ENCODE measurements at places on chromosomes 4 and X. TPM values are rescaled to one million over a fixed set of nuclear protein-coding genes. Genes with fewer than 3 reads are reported as not detected.

The CPE gene
- total RNA-seq, result 64.5 TPM

The CXCL9 gene
- total RNA-seq, result not detected

- no peak for DNase-seq
These were observed 18.2 kb downstream of the SH3RF1 start for GRCh38 chr4:169252339-169253112.

The KLB gene
- not detected for total RNA-seq

- DNase-seq, result no peak
These were observed 12.8 kb downstream of the AIMP1 start for GRCh38 chr4:106329041-106329618.

The LNX1 gene
- 2.8 TPM for total RNA-seq

DNA sequence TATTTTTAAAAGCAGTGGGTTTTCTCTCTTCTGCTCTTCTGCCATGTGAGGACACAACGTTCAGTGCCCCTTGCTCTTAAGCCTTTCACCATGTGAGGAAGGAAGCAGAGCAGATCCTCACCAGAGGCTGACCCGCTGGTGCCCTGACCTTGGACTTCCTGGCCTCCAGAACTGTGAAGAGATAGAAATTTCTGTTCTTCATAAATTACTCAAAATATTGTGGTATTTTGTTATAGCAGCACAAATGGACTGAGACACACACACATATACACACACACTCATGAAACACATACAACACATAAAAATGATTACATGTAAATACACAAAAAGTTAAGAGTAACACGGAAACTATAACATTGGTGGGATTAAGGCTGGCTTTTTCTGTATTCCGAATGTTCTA lies 244.8 kb upstream of the NOCT start:
- DNase-seq, result no peak

The APBB2 gene
- 108 TPM for total RNA-seq

The GLOD5 gene
- not detected for total RNA-seq

The COMMD8 gene
- total RNA-seq, result 19.3 TPM

- DNase-seq, result no peak
These were observed 199.9 kb downstream of the MGST2 start for GRCh38 chr4:139865537-139865936.

GRCh38 chr4:18366892-18367291 lies 345.3 kb upstream of the LCORL start:
- DNase-seq, result no peak

The P2RY8 gene
- total RNA-seq, result 0.68 TPM

DNA sequence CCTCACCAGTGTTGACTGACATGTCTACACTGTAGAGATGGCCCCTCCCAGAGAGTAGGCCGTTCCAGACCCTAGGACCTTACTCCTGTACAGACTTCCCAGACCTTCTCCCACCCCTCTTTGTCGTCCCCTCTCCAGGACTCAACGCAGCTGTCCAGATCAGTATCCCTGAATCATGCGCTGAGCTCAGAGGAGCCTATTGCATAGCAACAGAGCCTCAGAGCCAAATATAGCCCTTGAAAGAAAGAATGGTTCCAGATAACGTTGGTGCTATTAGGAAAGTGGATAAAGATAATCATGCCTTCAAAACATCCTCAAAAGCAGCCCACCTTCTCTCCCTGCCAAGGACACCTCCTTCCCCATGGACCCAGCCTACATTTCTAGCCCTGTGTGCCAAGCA lies 27.8 kb upstream of the NXF3 start:
- DNase-seq, result no peak

- DNase-seq, result no peak
These were observed 5.7 kb downstream of the CD99 start for GRCh38 chrX:2696698-2697215.

The COL4A5 gene
- 19.4 TPM for total RNA-seq

DNA sequence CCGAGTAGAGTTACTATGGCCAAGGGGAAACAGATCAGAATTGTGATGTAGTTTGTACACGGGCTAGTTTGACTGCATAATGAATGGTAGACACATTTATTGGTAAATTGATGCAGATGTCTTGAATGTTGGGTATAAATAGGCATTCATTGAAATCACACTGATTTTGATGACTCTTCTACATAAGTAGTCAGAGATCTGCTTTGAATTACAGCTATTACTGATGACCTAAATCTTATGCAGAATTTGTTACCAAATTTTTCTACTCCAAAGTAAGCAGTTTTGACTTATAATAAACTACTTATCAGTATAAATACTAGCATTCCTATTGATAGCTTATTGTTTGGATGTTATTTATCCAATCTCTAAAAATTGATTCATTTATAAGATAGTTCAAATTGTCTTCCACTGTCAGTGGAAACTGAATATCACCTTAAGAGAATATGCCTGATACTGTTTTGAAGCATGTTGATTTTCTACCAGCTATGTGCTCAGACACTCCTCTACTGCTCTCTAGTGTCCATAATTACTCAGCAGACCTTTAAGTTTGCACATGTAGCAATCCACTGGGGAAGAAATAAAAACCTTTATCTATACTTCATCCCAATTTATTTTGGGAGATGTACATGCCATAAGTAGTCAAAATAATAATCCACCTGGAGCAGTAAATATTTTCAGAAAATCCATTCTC lies 120.3 kb downstream of the RASL11B start:
- DNase-seq, result no peak

DNA sequence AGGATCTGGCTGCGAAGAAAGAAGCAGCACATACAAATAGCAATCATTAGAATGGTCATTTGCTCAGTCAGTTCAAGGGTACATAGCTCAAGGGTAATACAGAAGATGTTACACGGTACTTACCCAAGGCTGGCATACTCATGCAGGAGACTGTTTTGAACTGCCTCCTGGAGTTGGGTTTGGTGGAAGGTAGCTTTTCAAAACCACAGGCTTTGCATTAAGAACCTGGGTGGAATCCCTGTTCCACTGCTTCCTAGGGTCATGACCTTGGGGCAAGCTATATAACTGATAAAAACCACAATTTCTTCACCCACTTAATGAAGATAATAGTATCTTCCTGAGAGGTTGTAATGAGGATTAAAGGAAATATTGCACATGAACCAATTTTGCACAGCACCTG lies 36.5 kb downstream of the TBC1D9 start:
- no peak for DNase-seq

The TMPRSS11F gene
- not detected for total RNA-seq

GRCh38 chr4:7460566-7460965 lies 25.8 kb upstream of the PSAPL1 start:
- DNase-seq, result no peak

GRCh38 chr4:158166701-158167100 lies 6.1 kb downstream of the GASK1B start:
- no peak for DNase-seq

The LRRC66 gene
- 0.68 TPM for total RNA-seq

The EVC2 gene
- 14.7 TPM for total RNA-seq

GRCh38 chrX:9403374-9403773 lies 61.5 kb upstream of the TBL1X start:
- DNase-seq, result no peak

- no peak for DNase-seq
These were observed 4.3 kb upstream of the SPON2 start for GRCh38 chr4:1176398-1177273.

DNA sequence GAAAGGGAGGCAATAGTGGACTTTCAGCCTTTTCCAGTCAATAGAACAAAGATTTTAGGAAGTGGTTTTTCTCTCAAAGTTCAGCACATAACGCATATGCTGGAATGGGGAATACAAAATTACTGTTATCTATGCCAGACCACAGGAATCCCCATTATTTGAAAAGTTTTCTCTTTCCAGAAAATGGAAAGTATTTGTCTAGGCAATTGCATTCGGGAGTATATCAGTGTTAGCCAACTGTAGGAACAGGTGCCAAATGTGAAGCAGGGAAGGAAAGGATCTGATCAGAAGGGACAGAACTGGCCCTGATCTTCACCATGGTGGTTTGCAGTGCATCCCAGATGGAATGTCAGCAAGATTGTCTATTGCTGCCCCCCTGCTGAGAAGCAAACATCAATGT lies 213.6 kb downstream of the CPE start:
- no peak for DNase-seq

DNA sequence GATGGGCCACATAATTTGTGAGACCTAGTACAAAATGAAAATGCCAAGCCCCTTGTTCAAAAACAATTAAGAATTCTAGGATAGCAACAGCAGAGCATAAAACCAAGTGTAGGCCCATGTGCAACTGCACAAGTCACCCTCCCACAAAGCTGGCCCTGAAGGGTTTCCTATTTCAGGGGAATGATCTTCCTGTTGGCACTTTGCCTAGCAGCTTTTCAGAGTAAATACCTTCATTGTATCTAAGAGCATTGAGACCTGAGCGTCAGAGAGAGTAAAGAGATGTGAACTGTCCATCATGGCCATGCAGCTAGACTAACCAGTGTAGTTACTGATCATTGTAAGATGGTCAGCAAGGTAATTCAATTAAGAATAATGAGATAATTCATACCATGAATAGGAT lies 113.6 kb downstream of the CNKSR2 start:
- DNase-seq, result no peak

- no peak for DNase-seq
These were observed 105.5 kb downstream of the HDAC8 start for GRCh38 chrX:72467135-72467534.

DNA sequence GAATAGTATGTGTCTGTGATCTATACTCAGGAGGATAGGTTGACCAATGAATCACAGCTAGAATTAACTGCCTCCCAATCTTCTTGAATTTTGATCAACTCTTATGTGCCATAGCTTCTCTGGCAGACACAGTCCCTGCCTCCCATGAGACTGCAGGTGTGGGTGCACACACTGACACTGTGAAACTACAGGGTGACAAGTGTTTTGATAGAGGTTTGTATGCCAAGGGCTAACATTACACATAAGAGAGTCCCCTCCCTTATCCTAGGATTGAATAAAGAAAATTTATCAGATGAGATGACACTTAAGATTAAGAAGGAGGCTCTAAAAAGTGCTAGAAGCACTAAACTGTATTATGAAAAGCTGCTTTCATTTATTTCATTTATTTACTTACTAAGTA lies 218.4 kb upstream of the BMP3 start:
- DNase-seq, result no peak

DNA sequence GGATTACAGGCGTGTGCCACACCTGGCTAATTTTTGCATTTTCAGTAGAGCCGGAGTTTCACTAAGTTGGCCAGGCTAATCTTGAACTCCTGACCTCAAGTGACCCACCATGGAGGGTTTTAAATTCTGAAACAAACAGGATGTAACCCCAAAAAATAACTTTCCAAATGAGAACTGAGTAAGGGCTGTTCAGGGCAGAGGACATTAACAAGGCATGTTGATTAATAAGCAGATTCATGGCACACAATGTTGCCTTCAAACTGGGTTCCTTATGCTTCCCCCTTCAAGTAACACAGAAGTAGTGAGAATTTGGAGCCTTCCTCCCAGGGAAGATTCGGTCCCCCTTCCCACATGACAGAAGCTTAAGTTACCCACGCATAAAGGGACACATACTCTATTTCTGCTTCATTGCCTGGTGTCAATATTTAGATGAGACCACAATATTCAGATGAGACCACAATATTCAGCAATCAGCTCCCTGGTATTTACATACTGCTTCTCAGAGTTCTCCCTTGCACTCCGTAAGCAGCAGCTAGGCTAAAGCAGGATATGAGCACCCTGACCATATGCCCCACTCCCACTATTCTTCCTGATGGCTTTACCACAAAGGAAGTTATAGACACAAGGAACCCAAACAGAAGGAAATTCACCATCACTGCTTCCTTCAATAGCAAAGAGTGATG lies 21.4 kb downstream of the GRSF1 start:
- DNase-seq, result no peak

The CT45A10 gene
- total RNA-seq, result not detected

DNA sequence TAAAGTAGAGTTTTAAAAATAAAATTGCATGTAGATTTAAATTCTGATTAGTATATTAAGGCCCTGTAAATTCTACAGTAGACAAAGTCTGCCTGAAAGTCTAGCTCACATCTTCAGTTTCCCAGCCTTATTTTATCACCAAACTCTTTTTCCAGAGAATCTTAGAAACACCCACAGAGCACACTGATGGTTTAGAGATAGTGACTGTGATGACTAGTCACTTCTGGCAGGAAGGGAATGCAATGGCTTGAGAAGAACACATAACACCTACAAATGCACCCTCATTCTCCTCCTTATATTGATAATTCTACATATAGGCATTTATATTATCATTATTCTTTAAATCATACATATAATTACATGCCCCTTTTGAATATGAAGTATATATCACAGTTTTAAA lies 232.9 kb downstream of the ARAP2 start:
- no peak for DNase-seq

GRCh38 chr4:173345648-173346047 lies 11.5 kb upstream of the HMGB2 start:
- no peak for DNase-seq

- no peak for DNase-seq
These were observed 22.1 kb downstream of the GABRB1 start for GRCh38 chr4:47053485-47053884.

The ZNF518B gene
- total RNA-seq, result 46.0 TPM

DNA sequence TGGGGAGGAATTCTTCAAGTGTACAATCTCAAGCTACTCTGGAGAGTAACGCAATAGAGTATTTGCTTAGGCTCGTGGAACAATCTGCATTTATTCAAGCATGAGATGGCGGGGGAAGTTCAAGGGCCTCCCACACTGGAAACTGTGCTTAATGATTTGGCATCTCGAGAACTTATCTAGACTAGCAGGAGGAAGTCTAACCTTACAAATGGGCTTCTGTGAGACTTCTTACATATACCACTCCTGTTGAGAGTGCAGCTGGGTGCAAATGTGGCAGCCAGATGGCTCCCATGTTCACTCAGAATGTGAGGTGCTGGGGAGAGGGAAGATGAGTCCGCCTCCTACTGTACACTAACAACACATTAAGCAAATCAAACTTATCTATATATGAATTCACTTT lies 29.3 kb upstream of the PTPN13 start:
- DNase-seq, result no peak

The FMR1 gene
- total RNA-seq, result 29.4 TPM

DNA sequence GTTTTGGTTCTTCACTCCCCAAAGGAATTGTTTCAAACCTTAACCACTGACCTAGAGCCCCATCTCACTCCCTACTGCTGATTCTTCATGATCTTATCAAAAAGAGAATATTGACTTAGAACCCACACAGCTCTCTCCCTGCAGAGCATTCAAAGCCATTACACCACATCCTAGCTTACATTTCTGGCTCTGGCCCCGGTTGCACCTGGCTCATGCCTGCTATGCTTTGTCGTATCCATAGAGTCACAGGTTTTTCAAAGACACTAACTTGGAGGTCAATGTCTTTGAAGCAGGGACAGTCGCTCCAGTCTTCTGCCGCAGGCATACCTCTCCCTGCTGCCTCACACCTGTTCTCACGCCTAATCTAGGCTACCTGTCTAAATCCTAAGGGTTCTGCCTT lies 42.7 kb upstream of the FGFBP2 start:
- no peak for DNase-seq

- DNase-seq, result no peak
These were observed 17.9 kb upstream of the UBA6 start for GRCh38 chr4:67718848-67719247.

The VBP1 gene
- total RNA-seq, result 28.8 TPM

- no peak for DNase-seq
These were observed 704.9 kb upstream of the PABPC4L start for GRCh38 chr4:134906404-134907023.

GRCh38 chr4:181301735-181302710 lies 941.2 kb upstream of the TENM3 start:
- no peak for DNase-seq

The SLC4A4 gene
- total RNA-seq, result 4.8 TPM

- DNase-seq, result peak; percentile 82
These were observed 553 bp downstream of the SEPTIN6 start for GRCh38 chrX:119692191-119693039.

GRCh38 chrX:11464380-11464779 lies 171.2 kb downstream of the AMELX start:
- DNase-seq, result no peak

- DNase-seq, result no peak
These were observed 115.7 kb upstream of the TEX13C start for GRCh38 chrX:125203737-125204578.

Data from sigmoid colon (tissue), 7 donors.